Tibial artery (tissue), 4 donors: ENCODE measurements at places on chromosomes 1 and 21.

- DNase-seq: no peak
These were observed 11.9 kb downstream of the RPS6KA1 start for GRCh38 chr1:26541431-26541815.

DNA sequence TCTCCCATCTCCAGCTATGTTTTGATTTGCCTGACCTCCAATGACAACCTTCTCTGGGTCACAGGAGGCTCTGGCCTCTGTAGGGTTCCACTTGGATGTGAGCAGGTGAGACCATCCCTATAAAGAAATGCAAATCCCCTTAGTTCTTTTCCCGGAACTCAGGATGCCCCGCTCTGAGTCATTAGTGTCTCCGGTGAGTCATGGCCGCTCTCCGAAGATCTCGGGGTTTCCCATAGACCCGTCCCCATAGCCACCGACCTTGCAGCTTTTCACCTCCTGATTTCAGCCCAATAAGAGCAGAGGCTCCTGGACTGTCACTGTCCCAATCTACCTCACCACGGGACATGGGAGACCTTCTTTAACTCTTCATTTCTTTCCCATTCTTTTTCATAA lies 98.2 kb downstream of the PGBD5 start:
- no peak for DNase-seq

DNA sequence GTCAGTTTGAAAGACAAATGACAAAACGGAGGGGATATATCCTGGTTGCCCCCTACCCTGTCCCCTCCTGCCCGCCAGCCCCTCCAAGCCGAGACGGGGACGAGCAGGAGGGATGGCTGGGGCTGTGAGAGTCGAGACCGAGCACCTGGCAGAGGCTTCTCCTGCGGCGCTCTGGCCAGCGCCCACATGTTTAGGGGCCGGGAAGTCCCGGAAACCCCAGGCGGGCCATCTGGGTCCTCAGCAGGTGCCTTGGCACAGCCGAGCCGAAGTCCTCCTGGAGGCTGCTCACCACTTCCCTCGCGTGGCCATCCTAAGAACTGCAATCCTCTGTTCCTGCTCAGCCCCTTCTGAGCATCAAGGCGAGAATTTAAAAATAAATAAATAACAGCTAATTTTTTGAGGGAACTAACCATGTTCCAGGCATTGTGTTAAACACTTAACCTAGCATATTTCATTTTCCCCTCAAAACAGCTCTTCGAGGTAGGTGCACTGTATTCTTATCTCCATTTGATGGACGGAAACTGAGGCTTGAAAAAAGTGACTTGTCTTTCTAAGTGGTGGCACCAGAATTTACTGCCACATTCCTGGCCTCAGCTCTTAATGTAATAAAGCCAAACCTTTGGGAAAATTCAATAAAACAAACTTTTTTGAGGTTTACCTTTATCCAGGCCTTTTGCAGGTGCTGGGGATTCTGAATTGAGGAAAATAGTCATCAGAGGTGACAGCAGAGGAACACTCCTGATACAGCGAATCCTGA lies 3.5 kb upstream of the RIMS3 start:
- peak; percentile 83 for DNase-seq

DNA sequence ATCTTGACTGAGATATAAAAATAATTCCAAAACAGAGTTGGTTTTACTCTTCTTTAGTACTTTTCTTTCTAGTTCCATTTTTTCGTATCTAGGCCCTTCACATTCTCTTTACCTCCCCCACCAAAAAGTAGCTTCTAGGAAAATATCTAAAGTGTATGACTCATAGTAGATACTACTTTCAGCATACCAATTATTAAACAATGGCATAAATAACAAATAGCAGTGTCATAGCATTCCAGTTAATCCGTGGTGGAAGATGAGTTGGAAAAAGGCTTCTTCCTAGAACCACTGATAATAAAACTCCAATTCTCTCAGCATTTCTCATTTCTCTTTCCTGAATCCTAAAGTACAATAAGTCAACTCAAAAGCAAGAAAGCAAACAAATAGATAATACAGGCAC lies 859.0 kb upstream of the B3GALT2 start:
- no peak for DNase-seq

DNA sequence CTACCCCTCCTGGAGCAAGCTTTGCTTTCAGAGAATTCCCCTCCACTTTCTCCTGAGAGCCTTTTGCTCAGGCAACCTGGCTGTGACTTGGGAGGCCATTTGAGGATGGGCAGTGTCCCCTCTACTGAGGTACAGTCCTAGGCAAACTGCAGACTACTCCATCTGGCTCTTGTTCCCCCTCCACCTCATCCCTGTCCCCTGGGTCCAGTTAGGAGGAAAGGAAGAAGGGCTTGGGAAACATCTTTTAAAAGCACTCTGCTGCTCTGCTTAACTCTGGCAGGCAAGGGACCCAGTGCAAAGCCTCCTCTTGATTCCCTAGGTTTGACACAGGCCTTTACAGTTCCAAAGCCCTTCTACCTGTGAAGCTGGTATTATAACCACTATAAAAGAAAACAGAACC lies 108.2 kb downstream of the NAV1 start:
- no peak for DNase-seq

DNA sequence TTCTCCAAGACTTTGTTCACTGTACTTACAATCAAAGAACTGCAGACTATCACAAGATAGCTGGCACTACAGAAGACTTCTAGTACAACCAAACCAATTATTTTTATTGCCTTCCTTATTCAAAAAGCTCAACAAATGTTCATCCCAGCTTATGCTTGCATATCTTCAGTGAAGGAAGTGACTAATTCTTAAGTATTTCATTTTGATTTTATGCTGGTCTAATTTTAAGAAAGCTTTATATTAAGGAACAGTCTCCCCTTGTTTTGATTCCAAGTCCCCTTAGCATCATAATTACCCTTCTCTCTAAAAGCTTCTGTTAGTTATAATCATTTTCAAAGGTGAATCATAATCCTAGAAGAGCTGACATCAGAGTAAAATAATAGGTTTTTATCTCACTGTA lies 132.9 kb downstream of the LRRIQ3 start:
- no peak for DNase-seq

GRCh38 chr1:100816049-100816448 lies 78.6 kb downstream of the EXTL2 start:
- DNase-seq: no peak

GRCh38 chr1:223224465-223224864 lies 81.4 kb upstream of the TLR5 start:
- no peak for DNase-seq

DNA sequence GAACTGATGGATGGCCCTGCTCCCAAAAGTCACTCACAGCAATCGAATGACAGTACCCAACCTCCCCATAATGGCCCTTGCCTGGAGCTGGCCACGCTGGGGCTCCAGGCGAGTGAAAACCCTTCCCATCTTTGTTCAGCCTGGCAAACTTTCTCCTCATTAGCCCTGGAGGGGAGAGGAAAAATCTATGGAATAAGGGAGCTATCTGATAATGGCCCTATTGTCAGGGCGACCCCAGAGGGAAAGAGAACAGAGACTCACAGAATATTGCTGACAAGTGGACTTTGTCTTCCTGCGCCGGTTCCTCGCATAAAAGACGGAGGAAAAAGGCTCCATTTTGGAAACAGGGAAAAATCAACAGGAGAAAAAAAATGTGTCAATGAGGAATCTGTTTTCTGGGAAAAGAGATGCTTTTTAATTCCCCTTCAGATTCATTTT lies 13.0 kb upstream of the ARHGEF16 start:
- no peak for DNase-seq

- no peak for DNase-seq
These were observed 74.0 kb upstream of the RALGPS2 start for GRCh38 chr1:178650934-178651511.

GRCh38 chr1:32963746-32964460 lies 706 bp downstream of the RNF19B start:
- peak; percentile 60 for DNase-seq

GRCh38 chr1:230849451-230850224 lies 18.7 kb downstream of the C1orf198 start:
- DNase-seq: peak; percentile 87

DNA sequence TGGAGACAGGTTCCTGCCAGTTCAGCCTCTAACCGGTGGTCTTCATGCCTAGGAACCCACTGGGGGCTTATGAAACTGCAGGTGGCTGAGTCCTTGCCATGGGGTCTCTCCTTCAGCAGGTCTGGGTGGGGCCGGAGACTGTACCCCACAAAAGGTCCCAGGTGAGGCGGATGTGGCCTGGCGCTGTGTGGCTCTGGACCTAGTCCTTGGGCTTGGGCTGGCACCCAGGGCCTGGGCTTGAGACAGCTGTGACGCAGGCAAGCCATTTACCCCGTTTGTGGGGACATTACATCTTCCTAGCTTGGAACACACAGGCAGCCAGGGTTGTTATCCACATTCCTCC lies 5.9 kb upstream of the SLX9 start:
- no peak for DNase-seq

DNA sequence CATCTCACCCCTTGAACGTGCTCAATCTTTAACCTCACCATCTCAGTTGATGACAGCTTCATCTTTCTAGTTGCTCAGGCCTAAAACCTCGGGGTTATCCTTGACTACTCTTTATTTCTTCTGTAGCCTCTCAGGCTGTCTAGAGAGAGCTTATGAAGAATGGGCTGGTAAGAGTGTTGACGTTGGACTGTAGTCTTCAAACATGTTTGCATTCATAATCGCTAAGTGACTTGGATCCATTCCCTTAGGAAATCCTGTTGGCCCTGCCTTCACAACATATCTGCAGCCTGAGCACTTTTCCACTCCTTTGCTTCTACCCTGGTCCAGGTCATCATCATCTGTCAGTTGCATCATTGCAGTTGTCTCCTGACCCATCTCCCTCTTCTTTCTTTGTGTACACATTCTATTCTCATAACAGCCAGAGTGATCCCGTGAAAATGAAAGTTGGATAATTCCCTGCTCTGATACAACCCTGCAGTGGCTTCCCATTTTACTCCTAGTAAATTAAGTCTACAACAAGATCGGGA lies 10.5 kb downstream of the UCK2 start:
- no peak for DNase-seq

DNA sequence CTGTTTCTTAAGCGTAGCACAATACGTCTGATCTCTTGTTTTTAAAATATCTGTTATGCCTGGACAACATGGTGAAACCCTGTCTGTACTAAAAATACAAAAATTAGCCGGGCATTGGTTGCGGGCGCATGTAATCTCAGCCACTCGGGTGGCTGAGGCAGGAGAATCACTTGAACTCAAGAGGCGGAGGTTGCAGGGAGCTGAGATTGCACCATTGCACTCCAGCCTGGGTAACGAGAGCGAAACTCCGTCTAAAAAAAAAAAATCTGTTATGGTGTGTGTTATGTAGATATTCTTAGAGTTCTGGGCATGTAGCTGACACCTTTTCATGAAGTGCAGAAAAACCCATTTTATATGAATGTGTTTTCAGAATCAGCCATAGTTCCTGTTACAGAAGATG lies 38.2 kb downstream of the RABGAP1L start:
- DNase-seq: no peak

GRCh38 chr1:8184301-8184700 lies 133.6 kb upstream of the SLC45A1 start:
- DNase-seq: no peak

DNA sequence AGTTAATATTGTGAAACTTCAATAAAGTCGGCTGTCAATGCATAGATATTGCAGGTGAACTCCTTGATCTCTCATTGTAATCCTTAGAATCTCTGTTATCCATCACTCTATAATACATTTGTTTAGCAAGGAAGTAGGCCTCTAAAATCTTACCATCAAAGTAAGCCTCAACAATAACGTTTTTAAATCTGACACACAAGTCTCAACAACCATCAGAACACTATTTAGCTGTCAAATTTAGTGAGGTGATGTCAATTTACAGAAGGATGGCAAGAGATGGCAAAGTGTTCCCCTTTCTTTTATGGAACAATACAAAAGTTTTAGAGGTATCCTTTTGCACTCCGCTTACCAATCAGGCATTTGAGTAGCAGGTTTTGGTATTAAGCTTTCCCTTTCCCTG lies 67.6 kb downstream of the RWDD3 start:
- no peak for DNase-seq

DNA sequence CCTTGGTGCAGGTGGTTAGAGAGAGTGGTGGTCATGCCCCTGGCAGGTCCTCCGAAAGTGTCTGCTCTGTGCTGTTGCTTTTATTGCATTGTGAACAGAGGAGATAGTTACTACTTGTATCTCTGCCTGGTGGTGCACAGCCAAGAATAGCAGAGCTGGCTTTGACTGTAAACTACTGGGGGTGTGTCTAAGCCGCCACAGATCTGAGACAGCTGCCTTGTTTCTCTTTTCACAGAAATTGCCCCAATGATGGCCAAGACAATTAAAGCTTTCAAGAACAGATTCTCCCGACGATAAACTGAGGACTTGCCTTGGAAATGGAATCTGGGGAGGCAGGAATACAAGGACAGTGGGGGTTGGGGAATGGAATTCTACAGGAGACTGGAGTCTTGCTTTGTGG lies 16.0 kb downstream of the ELOA start:
- DNase-seq: no peak

GRCh38 chr1:15218287-15219279 lies 28.4 kb upstream of the FHAD1 start:
- DNase-seq: no peak

GRCh38 chr21:31184876-31185275 lies 146.6 kb upstream of the KRTAP19-8 start:
- DNase-seq: no peak

- no peak for DNase-seq
These were observed 4.6 kb downstream of the LRRC8B start for GRCh38 chr1:89529196-89529595.

DNA sequence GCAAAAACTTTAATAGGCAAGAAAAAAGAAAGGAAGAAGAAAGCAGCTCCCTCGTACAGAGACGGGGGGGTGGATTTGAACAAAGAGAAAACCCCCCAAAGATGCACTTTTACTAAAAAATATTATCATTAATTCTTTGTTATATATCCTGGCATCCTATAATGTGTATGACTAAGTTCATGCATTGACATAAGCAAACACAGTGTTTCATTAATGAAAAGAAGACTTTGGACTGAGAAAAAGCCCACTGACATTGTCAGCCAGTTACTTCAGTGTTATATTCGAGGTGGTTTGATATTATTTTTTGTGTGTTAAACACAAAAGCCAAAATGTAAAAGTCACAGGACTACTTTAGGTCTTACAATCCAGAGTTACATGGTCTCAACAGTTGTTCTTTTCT lies 110.1 kb upstream of the DPYD start:
- no peak for DNase-seq

- DNase-seq: peak; percentile 93
These were observed 26.1 kb downstream of the ETS2 start for GRCh38 chr21:38831526-38832467.

DNA sequence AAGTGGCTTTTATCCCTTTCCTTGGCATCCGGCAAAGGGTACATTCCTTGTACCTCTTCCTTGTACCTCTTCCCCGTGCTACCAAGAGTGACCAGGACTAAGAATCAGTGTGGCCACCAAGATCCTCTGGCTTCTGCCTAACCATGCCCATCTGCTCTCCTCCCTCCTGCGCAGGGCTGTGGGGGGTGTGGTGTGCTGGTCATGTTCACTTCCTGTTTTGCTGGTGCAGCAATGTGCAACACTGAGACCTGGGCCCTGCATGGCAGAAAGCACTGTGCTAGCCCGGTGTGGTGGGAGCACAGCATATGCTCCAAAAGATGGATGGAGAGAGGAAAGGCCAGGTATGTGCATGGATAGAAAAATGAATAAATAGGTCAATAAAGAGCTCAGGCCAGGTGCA lies 33.3 kb upstream of the TENT5C start:
- DNase-seq: no peak
